A549 (cell line): ENCODE measurements at places on chromosomes 2 and 18.

GRCh38 chr2:99970292-99970868, 172.0 kb downstream of the AFF3 start:
- no peak for DNase-seq

GRCh38 chr2:44135296-44135695, 33.4 kb upstream of the PPM1B start:
- DNase-seq: no peak

GRCh38 chr18:79580498-79581171, 99.0 kb upstream of the CTDP1 start:
- DNase-seq: no peak

DNA sequence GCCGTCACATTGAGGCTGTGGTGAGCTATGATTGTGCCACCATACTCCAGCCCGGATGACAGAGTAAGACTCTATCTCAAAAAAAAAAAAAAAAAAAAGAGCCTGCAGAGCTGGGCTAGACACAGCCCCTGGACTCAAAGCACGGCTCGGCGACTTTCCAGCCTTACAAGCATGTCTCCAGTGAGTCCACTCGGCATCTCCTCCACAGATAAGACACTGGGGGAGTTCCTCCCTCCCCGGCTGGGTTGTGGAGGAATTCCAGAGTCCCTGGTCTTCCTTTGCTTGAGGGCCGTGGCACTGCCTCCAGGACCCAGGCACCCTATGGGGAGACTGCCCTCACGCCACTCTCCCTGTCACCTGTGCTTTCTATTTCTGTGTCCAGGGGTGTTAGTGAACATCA, 30.9 kb upstream of the RPL31 start:
- DNase-seq: no peak

DNA sequence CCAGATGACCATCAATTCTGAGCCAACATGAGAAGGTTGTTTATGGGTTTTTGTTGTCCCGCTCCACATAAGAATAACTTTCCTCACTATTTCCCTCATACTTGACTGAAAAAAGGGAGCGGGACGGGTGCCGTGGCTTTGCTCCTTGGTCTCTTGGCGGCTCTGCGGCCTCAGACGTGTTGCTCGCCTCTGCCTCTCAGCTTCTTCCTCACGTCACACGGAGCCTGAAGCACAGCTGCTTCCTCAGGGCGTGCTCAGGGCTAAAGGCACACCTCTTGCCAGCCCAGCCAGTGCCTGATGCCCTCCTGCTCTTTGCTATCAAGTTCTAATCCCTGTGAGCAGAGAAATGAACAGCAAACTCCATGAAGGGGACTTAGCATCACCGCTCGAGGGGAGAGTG, 17.9 kb upstream of the ID2 start:
- no peak for DNase-seq

DNA sequence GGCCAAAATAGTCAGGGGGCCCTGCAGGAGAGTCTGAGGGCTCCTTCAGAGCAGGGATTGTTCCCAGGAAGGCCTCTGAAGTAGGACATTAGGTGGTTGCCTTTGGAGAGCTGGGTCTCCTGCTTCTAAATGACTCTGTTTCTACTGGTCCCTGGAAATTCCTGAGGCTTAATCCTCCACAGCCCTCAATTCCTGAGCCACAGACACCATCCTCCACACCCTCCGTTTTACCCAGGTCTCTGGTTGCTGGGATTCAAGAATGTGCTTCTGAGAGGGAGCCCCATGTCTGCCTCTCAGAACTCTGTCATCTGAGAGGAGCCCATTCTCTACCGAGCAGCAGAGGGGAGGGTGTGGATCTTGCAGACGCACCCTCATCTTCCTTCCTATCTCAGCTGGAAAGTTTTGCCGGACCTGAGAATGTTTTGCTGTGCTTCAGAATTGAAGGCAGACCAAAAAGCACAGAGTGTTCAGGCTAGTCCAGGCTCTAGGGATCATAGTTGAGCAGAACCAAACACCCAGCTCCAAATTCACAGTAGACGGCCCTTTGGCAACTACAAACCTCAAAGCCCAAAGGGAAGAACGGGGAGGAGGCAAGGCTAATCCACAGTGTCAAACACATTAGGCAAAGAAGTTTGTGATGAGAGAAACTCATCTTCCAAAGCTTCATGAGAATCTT, 8.1 kb downstream of the VIT start:
- no peak for DNase-seq

DNA sequence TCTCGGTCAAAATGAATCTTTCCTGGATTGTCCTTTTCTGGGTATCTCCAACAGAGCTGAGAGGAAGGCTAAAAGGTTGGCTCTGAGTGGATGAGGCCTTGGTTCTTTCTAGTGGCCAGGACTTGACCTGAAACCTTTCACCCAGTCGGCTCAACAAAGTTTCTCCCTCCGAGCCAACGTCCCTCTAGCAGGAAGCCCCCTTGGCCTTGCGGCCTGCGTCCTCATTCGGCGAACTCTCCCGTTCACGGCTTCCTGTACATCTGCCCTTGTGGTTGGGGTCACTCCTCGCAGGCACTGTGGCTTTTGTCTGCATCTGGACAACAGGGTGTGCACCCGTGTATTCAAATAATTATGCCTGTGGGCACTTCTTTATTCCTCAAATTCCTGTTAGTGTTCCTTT, 9.4 kb upstream of the SIX3 start:
- DNase-seq: no peak

- no peak for DNase-seq
These were observed 239.7 kb downstream of the SH3BP4 start for GRCh38 chr2:235191486-235191885.

DNA sequence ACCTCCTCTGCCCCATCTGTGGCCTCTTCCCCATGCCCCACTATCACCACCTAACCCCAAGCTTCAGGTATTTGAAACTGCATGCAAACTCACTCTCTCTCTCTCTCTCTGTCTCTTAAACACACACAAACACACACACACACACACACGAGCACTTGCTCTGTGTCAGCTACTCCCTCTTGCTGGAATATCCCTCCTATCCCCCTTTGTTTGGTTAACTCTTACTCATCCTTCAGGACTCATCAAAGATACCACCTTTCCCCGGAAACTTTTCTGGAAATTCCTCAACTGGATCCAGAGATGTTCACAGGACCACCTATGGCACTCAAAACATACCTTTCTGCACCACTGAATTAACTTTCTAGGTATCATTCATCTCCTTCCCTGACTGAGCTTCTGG, 222.8 kb upstream of the TMEM200C start:
- no peak for DNase-seq

GRCh38 chr2:36823862-36824261, 127.4 kb downstream of the VIT start:
- DNase-seq: no peak

GRCh38 chr2:11160731-11161455, 5.6 kb downstream of the SLC66A3 start:
- no peak for DNase-seq

DNA sequence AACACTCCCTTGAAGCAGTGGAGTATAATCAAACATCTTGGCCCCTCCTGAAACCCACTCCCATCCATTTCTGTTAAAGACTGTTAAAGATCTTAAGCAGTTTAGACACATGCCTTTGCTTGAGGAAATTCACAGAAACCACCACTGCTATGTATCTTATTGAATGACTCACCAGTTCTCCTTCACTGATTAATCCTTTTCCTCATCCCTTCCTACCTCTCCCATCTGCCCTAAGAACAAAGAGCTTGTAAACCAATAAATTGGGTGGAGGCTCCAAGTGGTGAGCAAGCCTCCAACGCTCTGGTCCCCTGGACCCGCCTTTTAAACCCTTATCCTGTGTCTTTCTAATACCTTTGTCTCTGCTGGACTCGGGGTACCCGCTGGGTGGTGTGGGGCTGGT, 746.1 kb downstream of the LRP1B start:
- peak; percentile 37 for DNase-seq

- DNase-seq: no peak
These were observed 103.0 kb upstream of the STK39 start for GRCh38 chr2:168350380-168350779.

GRCh38 chr2:38109732-38110181, 33.8 kb upstream of the CYP1B1 start:
- DNase-seq: peak; percentile 51

- no peak for DNase-seq
These were observed 401.6 kb downstream of the GPD2 start for GRCh38 chr2:156837635-156838370.

- no peak for DNase-seq
These were observed 660.0 kb upstream of the TMEFF2 start for GRCh38 chr2:192854706-192855105.

- no peak for DNase-seq
These were observed 27.7 kb upstream of the TWIST2 start for GRCh38 chr2:238820197-238820596.

GRCh38 chr2:16189029-16189835, 248.9 kb downstream of the MYCN start:
- no peak for DNase-seq

DNA sequence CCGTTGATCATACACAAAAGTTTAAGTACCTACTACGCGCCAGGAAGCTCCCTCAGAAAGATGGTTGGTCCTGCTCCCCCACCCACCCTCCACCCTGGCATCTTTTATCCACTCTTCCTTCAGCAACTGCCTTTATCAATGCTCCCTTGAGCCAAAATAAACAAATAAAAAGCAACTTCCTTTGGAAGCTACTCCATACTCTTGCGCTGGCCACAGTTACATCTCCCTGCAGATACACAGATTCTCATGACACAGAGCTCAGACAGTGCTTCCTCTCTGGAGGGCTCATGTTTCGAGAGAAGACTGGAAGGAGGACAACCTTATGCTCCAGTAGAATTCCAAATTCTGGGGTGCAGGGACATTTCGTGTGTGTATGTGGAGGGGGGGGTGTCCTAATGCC, 3.8 kb upstream of the STEAP3 start:
- DNase-seq: no peak

GRCh38 chr2:46032996-46033395, 264.2 kb upstream of the EPAS1 start:
- DNase-seq: peak; percentile 33

GRCh38 chr2:131126436-131126835, 21.3 kb downstream of the PLEKHB2 start:
- DNase-seq: no peak

DNA sequence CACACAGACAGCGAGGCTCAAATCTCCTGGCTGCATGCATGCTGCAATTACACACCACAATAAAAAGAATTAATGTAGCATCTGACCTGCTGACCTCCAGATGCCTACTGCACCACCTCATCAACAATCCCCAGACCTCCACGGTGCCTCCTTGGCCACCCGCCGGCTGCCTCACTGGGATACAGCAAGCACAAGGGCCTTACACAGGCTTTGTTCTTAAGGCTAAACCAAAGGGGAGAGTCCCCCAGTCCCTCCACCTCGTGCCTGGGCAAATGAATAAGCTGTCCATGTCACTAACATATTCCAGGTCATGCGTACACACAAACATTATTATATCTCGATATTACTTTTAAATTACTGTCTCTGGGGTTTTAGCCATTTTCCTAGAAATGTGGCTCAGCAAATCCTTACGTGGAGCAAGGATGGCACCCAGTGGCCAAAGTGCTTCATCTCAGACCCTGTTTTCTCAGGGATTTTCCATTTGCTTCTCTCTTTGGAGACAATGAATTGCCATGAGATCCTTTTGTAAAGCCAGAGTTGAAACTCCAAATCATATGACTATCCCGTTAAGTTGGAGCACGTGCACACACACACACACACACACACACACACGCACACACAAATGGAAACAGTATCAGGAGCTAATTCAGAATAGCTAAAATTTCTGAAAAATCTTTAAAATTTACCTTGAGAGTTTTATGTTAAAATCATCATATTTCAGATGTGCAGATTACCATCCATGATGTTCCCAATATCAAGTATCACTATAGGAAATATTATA, 313.8 kb downstream of the PDE11A start:
- no peak for DNase-seq

- no peak for DNase-seq
These were observed 916 bp downstream of the TAF4B start for GRCh38 chr18:26227051-26227670.
